ENCODE measurements at places on chromosomes 12 and 14.

DNA sequence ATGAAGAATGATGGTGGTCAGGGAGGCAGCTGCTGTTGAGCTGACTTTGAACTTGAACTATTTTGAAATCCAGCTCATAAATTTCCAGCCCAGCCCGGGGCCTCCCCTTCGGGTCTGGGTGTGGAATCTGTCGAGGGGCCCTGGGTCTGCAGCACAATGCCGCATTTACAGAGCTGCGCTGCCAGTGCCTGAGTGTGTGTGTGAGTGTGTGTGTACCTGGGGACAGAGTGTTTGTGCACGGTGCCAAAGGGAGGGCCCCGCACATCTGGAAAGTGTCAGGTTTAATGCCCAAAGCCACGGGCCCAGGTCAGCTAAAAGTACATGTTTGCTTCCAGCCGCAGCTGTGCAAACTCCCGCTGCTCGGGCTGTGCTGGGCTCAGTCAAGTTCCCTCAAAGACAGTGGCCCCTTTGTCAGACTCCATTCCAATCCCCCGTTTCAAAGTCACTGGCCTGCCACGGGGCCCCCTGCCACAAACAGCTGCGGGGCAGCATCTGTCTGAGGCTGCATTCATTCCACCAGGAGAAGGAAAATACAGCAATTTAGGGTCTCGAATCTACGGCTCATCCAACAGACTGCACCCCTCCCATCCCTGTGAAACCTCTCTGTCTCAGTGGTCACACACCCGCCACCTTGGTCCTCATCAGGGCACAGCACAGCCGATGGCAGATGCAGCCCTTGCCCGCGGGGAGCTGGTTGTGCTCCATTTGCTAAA, 16.3 kb upstream of the RFLNA start:
- no peak for DNase-seq

- no peak for DNase-seq
These were observed at the start of gene NPAS3 for GRCh38 chr14:32938719-32939253. TSS of gene NPAS3 (plus strand) at chr14:32938879.

DNA sequence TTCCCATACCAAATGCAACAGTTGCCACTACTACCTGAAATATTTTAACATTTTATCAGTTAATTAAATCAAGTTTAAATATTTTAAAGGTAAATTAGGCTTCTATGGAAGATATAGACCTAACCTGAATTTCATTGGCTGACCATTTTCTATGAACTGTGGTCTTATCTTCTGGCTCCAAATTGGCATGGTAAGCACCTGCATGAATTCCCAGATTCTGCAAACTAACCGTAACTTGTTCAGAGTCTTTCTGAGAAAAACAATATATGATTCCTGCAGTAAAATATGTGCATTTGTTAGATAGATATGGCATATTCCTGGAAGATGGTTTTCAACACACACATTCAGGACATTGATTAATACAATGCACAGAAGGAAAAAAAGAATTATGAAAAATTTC, 25.9 kb downstream of the RECQL start:
- DNase-seq, result no peak

DNA sequence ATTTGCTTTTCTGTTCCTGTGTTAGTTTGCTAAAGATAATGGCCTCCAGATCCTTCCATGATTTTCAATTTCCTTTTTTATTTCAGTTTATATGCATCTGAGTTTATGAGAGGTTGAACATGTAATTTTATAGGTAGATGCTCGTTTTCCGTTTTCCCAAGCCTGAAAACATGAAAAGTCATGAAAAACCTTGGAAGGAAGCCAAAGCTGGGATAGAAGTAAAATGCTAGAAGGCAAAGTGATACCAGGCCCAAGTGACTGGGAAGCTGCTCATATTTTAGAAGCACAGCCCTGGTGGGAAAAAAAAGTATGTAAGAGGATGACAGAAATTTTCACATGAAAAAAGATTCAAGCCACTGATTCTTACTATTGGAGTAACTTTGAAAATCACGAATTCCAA, 290.8 kb downstream of the PRKD1 start:
- DNase-seq, result no peak

- DNase-seq, result no peak
These were observed 50.9 kb downstream of the RIN3 start for GRCh38 chr14:92564344-92565039.
